Body of pancreas (tissue), 4 donors: ENCODE measurements at places on chromosomes 6 and 20. TPM values are rescaled to one million over a fixed set of nuclear protein-coding genes. Genes with fewer than 3 reads are reported as not detected.

EYS gene
- total RNA-seq: not detected

- H3K27ac ChIP-seq: no peak overlapping the region
- H3K36me3 ChIP-seq: no peaks in the 10 kb centered on the region
- H3K27me3 ChIP-seq: no peaks in the 10 kb centered on the region
Measured at GRCh38 chr6:152099446-152100182, 292.1 kb downstream of the ESR1 start.

RNF217 gene
- total RNA-seq: 18.7 TPM

DNA sequence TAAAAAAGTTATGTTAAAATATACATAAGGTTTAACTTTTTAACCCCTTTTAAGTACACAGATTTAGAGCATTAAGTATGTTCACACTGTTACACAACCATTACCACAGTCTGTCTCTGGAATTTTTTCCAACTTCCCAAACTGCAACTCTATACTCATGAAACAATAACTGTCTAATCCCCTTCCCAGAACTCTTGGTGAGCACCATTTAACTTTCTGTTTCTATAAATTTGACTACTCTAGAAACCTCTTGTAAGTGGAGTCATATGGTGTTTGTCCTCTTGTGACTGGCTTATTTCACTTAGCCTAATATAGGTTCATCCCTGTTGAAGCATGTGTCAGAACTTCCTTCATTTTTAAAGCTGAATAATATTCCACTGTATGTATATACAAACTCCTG, 98.1 kb downstream of the MAP3K7 start:
- DNase-seq: no peak
- H3K4me3 ChIP-seq: no peak overlapping the region
- no peaks in the 10 kb centered on the region for H3K4me1 ChIP-seq
- no peaks in the 10 kb centered on the region for H3K27me3 ChIP-seq
